ENCODE measurements at places on chromosomes 11 and 22.
A peak's percentile ranks its signal among the peaks of the same experiment; 100 is the strongest.

- DNase-seq, result peak; percentile 80
Measured at GRCh38 chr11:85685820-85686459, at the start of gene CCDC89. Gene CCDC89, minus strand, starts transcription at chr11:85686195. Its CDS starts 65 bp downstream, at chr11:85686130.

GRCh38 chr22:25564979-25565677 lies 653 bp downstream of the GRK3 start:
- DNase-seq, result peak; percentile 39

DNA sequence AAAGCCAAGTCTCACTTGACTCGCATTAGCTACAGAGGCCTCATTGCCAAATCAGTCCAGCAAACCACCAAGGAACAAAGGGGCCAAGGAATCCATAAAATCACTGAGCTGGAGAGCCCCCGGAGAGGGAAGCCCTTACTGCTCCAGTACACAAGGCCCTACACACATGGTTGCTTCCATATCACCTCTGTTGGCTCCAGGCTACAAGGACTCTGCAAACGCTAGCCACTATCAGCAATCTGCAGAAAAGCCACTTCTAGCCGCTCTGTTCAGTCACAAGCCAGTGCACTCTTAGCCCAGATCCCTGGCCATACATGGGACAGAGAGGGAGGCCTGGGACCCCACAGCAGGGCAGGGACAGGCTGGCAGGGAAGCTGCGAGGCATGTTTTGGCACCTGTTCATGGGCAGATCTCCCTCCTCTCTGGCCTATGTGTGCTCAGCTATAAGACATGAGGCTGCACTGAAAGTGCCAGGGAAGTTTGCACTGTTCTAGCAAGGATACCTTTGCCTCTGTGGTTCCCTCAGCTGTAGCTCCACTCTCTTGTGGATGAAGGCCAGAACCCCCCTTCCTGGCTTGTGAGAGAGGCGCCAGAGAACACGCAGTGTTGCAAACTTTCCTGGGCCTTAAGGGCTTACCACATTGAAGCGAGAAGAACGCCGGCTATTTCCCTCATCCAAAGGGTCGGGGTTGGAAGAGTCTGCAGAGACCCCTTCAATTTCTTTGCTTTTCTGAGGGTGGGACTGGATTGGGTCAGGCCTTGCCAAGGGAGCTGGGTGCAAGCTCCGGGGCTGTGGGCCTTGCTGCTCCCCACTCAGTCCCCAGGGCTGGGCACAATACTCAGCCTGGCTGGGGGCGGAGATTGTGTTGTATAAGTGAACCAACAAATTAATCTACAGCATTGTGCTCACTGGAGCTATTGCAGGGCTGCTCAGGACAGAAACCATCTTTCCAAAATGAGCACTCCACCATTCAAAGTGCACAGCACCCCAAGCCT lies 108.7 kb upstream of the PITPNB start:
- peak; percentile 53 for DNase-seq

DNA sequence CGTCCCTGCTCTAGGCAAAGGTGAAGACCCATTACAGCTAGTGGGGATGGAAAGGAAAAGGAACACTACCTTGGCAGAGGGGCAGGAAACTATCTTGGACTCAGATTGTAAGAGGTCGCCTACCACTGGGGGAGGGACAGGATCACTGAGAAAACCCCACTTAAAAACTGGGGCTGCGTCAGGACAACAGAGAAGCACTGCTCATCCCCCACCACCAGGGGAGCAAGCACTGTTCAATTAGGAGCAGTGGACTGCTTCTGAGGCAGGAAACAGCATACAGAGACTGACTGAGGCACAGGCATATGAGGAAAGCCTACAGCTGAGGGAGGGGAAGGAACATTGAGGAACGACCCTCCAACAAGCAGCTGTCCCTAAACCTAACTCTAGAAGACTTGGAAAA lies 20.8 kb upstream of the DLAT start:
- DNase-seq, result no peak

GRCh38 chr11:88521399-88521798 lies 183.9 kb upstream of the CTSC start:
- no peak for DNase-seq

DNA sequence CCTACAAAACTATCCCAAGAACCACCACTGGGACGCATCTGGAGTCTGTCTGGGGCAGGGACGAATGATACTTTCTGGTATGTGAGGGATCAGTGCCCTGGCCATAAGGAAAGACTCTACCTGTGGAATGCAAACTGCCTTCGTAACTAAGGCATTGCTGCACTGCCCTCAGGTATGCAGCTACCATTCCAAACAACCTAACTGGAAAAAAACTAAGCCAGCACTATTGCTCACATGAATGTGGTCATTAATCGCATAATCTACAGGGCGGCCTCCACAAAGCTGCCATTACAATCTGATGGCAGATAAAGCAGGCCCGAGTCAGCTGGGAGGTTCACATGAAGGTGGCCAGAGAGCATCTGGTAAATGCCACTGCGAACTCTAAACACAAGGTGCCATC lies 3.9 kb downstream of the PACSIN2 start:
- DNase-seq, result no peak

GRCh38 chr22:44668190-44668885 lies 33.7 kb upstream of the PRR5 start:
- DNase-seq, result peak; percentile 59

DNA sequence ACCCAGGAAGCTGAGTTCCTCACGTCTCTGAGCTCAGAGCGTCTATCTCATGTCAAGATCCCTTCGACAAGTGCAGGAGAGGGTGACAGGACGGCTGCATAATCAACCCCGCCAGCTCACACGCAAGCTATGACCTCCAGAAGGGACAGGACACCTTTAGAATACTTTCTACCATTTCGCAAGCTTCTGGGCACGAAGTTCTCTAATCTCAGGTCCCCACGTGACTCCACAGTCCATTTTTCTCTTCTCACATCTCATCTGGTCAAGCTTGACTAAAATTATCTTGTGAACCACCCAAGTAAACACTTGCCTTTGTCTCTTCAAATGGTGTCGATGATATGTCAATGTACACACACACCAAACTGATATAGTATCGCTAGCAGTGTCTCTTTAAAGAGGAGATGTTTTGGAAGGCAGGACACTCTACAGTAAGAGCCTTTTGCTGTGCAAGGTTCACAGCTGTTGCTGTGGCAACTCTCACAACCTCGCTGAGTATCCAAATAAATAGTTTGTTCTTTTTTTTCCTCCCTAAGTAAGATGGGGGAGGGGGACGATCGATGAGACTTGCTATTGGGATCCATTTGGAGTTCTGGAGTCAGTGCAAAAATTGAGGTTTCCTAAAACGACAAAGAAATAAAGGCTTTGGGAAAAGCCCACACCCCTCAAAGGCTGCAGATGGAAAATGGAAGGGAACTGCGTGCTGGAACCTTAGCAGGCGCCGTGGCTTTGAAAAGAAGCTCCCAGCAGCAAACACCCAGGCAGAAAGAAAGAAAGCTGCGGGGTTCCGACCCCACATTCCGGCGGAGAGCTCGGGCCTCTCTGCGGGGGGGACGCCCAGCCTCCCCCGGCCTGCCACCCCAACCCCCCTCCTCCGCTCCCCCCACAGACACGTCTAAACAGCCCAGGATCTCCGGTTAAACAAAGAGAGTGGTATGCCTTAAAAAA lies 215.4 kb upstream of the UBASH3B start:
- peak; percentile 65 for DNase-seq

DNA sequence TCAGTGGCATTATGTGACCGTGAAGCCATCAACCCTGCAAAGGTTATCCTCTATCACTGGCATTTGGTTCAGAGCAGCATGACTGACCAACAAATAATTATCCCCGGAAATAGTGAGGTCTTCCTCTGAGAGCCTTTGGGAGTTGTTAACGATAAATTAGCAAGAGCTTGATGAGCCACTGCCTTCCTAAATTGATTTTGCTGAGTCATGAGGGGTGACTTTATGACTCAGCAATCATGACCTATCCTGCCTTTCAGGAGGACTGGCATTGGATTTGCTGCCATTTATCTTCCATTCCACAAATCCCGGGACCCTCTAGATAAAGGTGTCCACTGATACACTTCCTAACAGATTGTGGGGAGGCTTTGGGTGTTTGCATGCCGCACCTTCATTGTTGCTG lies 80.8 kb upstream of the MTNR1B start:
- no peak for DNase-seq

- DNase-seq, result no peak
Measured at GRCh38 chr11:12246147-12246546, 131.2 kb upstream of the PARVA start.

DNA sequence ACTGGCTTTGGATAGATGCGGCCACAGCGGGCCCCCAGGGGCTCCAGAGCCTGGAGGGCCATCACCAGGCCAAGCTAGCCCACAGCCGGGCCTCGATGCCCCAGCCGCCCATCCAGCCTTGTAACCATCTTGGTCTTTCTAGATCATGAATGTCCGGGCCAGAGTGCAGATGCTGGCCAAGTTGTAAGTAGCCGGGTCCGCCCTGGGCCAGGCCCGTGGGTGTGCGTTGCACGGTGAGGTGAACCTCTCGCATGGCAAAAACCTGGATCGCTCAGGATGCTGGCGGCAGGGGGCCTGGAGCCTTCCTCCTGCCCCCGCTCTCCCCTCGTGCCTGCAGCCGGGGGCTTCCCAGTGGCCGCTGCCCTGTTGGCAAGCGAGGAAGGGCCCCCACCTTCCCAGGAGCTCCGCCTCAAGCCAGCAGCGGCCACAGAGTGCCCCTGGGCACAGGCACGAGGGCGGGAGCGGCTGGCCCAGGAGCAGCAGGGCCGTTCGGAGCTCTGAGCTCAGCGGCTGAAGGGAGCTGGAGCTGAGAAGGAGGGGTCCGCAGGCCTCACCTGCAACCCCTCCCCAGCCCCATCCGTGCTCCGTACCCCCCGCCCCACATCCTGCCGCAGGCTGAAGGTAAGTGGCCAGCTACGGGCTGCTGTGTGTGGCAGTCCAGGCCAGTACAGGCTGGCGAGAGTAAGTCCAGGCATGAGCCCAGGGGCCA lies 10.9 kb upstream of the MRPL23 start:
- DNase-seq, result no peak

- DNase-seq, result no peak
Measured at GRCh38 chr11:44134625-44135024, 39.1 kb downstream of the EXT2 start.

GRCh38 chr22:48425641-48426040 lies 1402.0 kb downstream of the BRD1 start:
- DNase-seq, result no peak

- no peak for DNase-seq
Measured at GRCh38 chr22:24775769-24776492, 1.4 kb upstream of the PIWIL3 start.

GRCh38 chr11:62360685-62361084 lies 23.4 kb downstream of the ASRGL1 start:
- DNase-seq, result no peak

GRCh38 chr11:10050561-10050960 lies 243.5 kb downstream of the SBF2 start:
- DNase-seq, result no peak

GRCh38 chr22:37742376-37743171 lies 45.7 kb downstream of the TRIOBP start:
- DNase-seq, result no peak

GRCh38 chr11:34999453-34999852 lies 83.0 kb downstream of the PDHX start:
- no peak for DNase-seq

- DNase-seq, result no peak
Measured at GRCh38 chr11:126109941-126110731, 47.5 kb upstream of the CDON start.

GRCh38 chr22:22753526-22754267 lies 109.3 kb downstream of the GGTLC2 start:
- no peak for DNase-seq

- DNase-seq, result no peak
Measured at GRCh38 chr11:2362414-2362813, 14.7 kb upstream of the CD81 start.

DNA sequence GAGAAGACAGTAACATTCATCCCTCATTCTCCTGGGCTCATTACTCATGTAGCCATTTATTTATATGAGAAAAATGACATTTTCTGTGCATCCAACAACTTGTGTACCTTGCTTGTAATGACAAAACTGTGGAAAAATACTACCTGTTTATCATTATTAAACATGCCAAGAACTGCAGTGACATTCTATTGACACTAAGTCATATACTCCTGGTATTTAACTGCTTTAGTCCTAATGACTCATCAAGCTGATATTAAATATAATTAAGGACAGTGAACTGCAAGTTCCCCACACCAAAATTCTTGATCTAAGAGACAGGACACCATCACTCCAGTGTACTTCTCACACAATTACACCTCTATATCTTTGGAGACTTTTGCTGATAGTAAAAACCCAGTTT lies 1328.7 kb upstream of the RAG2 start:
- no peak for DNase-seq

DNA sequence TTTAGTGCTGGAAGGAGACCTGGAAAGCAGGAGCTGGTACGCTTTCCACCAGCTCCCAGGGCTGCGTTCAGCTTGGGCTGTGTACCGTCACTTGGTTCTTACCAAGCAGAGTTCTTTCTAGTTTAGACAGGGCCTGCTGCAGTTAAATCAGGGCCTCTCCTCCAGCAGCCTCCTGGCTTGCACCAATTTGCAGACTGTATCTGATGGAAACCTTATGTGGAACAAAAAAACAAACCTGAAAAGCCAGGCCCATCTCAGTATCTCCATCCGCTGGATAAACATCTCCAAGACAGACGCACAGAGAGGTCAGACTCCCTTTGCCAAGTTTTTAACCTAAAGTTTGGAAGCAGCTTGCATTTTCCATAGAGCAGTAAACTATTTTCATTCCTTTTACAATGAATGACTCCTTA lies 288.6 kb upstream of the SORL1-AS1 start:
- no peak for DNase-seq

DNA sequence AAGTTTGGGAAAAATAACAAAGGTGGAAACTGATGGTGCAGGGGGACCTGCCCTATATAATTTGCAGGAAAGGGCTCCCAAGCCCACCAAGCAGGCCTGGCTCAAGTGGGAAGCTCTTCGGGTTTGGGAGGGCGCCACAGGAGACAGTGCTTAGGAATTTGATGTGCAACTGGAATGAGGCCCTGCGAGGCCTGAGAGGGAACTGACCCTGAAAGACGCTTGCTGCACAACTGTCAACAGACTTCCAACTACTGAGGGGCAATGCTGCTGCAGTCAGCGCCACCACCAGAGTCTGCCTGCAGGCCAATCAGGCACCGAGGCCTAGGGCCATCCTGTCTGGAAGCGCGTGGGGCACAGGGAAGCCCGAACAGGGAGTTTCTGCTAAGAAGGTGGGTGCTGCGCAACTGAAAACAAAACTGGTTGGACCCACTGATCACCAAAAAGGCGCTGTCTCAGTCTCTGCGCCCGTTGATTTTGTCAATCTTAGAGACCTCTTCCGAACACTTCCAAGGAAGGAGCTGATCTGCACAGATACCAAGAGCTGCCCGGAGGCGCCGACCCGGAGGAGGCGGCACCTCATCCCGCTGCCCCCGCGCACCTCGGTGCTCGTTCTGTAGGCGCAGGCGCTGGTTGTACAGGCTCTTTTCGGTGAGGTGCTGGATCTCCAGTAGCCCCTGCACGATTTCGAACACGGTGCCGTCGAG lies 667 bp downstream of the DGCR6L start:
- DNase-seq, result peak; percentile 26

GRCh38 chr11:134041791-134042696 lies 26.8 kb upstream of the JAM3 start:
- DNase-seq, result no peak

DNA sequence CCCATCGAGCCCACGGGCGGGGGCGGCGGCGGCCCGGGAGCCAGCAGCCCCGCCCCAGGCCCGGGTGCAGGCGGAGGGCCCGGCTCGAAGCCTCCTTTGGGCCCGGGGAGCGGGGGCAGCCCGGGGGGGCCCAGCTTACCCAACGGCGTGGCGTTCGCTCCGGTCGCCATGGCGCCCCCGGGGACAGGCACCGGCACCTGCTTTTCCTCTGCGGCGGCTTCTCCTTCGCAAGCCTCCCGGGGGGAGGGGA lies 194 bp downstream of the SF1 start:
- DNase-seq, result no peak

GRCh38 chr22:50678651-50679521 lies 6.3 kb downstream of the SHANK3 start:
- DNase-seq, result no peak
